Activated T-cell treated with anti-CD3 and anti-CD28 coated beads, Interleukin-2, amount 50 U/mL, for 72 hours (primary cell): ENCODE measurements at places on chromosomes 6 and 20. TPM values are rescaled to one million over a fixed set of nuclear protein-coding genes. Genes with fewer than 3 reads are reported as not detected.

DNA sequence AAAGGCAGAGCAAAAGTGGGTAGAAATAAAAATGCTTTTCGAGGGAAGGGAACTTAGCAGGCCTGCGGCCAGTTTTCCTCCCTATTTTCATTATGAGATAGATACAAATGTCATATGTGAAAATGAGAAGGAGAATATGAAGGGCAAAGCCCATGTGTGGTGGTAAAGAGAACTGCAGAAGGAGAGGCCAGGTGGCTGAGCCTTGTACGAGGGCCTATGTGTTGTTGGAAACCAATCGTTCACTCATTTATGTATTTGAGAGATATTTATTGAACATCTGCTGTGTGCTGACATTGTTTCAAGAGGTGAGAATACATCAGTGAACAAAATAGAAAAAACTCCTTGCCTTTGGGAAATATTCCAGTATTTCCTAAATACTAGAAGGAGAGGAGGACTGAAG, 147.7 kb downstream of the SH3BGRL2 start:
- DNase-seq = no peak

- no peak for DNase-seq
These were observed 83.2 kb upstream of the PAX1 start for GRCh38 chr20:21622097-21622857.

DNA sequence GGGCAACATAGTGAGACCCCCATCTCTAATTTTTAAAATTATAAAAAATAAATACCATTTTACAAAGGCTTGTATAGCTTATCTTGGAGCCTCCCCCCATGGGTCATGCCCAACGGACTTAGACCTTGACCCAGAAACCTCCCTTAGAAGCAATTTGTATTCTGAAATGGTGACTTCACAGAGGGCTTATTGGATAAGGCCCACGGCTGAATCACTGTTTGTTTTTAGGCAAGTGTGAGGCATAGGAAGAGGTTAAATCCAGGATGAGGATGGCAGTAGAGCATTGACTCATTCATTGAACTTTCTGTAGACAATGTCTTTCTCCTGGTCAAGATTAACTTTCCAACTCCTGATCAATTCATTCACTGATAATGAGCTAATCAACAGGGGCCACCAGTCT, 6.2 kb upstream of the SNAI1 start:
- no peak for DNase-seq

- DNase-seq = peak; percentile 29
These were observed 6.1 kb downstream of the C20orf173 start for GRCh38 chr20:35523298-35523888.

- no peak for DNase-seq
These were observed 192.7 kb downstream of the ARHGAP18 start for GRCh38 chr6:129517288-129517687.

GRCh38 chr20:50980851-50981713, 22.5 kb downstream of the MOCS3 start:
- DNase-seq = peak; percentile 78

DNA sequence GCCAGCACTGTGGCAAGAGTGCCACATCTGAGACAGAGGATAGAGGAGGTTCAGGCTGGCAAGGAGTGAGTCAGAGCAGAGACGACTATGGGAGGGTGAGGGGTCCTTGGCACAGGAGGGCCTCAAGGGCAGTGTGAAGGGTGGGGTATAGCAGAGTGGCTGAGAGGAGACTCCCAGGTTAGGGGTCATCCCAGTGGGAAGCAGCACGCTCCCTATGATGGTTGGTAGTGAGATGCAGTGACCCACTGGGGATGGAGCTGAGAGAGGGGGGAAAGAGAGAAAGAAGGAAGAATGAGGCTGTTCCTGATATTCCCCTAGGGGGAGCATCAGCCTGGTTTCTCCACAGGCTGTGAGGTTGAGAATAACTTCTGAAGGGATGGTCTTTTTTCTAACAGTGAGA, 97.3 kb downstream of the INSM1 start:
- no peak for DNase-seq

DNA sequence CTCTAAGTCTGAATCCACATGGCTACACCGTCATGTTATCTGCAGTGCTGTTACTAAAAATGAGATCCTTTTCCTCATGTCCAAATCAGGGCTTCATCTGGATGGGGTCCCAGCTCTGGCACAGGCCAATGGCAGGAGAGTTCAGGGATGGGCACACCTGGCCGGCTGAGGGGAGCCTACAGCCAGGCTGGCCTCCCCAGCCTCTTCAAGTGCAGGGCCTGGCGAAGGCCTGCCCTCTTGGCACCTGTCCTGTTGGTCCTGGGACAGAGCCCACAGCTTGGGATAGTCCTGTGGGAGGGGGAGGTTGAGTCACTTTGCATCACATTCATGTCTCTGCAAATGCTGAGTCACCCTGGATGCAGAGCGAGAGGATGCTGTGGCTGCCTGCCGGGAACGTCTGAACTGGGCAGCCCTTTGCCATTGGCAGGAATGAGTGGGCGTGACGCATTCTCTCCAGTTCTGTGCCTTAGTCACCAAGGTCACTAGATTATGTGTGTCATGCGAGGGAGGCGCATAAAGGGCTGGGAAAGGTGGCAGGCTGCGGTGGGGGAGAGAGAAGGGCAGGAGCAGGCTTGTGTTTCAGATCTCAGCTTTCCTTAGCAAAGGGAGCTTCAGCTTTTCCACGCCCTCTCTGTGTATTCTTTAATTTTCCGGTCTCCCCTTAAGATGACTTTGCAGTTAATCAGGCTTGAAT, 223.2 kb upstream of the ECI2 start:
- peak; percentile 32 for DNase-seq

DNA sequence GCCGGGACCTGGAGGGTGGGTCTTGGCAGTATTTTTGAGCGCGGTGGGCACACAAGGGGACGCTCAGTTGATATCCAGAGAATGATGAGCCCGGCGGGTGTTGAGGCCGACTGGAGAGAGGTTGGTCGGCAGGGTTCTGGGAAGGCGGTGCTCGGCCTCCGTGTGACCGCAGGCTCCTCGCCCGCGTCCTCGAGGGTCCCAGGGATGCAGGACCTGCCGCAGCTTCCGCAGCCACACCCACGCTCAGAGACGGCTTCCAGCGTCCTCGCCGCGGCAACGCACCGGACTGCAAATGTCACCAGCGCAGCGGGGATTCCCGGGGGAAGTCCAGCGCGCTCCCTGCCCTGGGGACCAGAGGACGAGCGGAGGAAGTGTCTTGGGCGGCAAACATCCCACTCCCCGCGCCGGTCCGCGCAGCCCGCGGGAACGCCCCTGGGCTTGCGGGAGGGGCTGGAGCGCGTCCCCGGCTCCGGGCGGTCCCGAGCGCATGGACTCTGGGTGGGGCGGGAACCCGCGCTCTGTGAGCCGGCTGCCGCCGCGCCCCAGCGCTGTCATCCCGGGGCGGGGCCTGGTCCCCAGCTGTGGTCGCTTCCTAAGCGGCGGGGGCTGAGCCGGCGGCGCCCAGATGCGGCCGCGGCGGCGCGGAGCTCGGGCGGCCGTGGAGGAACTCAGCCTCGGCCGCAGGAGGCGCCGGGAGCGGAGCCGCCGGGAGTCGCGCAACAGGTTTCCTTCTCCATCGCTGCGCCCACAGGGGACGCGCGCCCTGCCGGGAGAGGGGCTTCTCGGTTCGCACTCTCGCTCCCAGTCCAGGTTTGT, at the start of gene STX11:
Gene STX11 (plus strand): TSS at position 624 of the 816 bp plus-strand sequence. CDS start 36,111 bp downstream, outside the sequence.
- DNase-seq = peak; percentile 87

DNA sequence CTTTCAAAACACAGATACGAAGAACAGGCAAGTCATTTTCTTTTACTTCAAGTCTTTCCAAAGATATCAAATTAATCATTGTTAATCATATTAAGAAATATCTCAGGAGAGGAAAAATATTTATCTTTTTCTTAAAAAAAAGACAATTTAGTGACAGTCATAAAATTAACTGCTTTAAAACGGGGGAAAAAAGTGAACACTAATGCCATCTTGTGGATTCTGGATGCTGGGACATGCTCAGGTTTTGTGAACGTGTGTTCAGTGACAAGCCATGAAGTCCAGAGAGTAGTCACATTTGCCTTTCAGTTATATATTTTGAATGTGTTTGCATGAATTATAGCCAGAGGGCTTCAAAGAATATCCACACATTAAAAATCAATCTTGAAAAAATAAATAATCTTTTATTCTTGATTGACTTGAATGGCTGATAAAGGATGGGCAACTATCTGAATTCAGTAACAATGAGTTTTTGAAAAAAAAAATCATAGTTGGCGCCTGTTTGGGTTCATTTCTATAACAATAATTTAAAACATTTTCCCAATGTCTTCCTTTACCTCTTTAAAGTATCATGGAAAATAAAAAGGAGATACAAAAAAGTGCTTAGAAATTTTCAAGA, 74.7 kb upstream of the NOX3 start:
- DNase-seq = no peak

DNA sequence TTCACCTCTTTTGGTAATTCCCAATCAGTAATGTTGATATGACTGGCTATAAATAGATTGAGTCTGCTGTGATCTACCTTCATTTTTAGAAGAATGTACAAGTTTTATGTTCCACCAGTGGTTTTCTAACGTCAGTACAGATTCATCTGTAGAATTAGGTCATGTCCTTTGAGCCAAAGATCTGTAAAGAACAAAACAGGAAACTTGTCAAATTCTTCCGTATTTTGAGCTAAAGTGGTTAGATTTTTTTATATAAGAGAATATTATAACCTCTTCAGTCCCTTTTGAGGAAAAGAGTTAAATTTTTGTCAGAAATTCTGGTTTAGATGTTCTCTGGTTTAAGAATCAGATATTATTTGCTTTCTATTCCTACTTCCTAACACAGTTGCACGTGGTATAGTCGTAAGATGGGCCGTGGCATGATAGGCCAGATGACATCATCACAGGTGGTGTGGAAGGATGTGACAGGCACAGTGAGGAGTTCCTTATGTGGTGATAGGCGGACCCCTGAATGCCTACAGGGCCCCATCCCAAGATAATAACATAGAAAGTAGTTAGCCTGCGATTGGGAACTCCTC, 62.3 kb downstream of the SNX9 start:
- DNase-seq = peak; percentile 66

DNA sequence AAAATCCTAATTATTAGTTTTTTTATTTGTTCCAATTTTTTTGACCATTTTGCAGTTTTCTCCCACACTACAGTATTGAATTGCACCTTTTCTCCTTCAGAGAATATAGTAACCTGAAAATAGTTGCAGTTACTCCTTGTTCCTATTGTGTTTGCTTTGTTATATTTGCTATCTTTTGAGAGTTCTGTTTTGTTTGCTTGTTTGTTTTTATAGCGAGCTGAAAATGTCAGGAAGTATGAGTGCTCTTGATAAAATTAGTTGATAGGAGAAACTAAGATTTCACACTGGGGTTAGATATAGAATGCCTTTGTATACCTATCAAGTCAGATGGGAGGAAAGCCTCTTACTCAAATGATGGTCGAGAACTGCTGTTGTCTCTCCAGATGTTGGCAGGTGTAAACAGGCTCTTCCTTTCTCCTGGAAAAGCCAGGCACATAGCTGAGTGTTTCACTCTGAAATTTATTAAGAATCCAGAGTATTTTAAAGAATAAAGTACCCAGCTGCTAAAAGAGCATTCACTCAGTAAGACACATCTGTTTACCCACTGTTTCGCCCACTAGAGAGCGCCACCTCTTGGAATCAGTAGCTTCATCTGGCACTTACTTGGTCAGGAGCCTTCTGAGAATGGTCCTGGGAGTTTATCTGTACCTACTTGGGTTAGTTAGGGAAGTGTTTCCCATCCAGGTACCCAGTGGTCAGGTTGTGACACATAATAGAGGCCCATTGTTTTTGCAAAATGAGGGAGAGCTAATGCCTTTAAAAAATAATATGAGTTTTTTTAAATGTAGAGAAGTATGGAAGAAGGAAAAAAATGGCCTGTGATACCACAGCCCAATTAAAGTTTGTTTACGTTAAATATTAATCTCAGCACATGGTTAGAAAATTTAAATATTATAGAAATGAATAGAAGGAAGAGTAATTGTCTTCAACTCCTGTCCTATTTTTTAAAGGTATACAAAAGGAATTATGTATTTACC, 11.2 kb downstream of the NT5DC1 start:
- DNase-seq = peak; percentile 30

THBS2 gene
- total RNA-seq = not detected

KIAA0408 gene
- 6.6 TPM for total RNA-seq

BANF2 gene
- not detected for total RNA-seq

CDC5L gene
- total RNA-seq = 19.3 TPM

DEFB116 gene
- not detected for total RNA-seq

ZSCAN26 gene
- total RNA-seq = 10.1 TPM

FAM83C gene
- not detected for total RNA-seq

HAO1 gene
- total RNA-seq = not detected

SLC32A1 gene
- total RNA-seq = 0.12 TPM
